Naive thymus-derived CD8-positive, alpha-beta T cell (primary cell): ENCODE measurements at places on chromosomes 3 and 15. TPM values are rescaled to one million over a fixed set of nuclear protein-coding genes. Genes with fewer than 3 reads are reported as not detected.

TMCO5A gene
- total RNA-seq = not detected

TRAK1 gene
- 18.8 TPM for total RNA-seq

CNTN6 gene
- total RNA-seq = not detected

PCLAF gene
- 1.5 TPM for total RNA-seq

PRRT3 gene
- 6.3 TPM for total RNA-seq

CAMK2N2 gene
- not detected for total RNA-seq

SGO1 gene
- 1.1 TPM for total RNA-seq

VGLL3 gene
- not detected for total RNA-seq

CD86 gene
- 0.36 TPM for total RNA-seq

KATNBL1 gene
- 33.8 TPM for total RNA-seq

TRH gene
- not detected for total RNA-seq

- no peak for DNase-seq
These were observed 5.2 kb downstream of the HEG1 start for GRCh38 chr3:125050488-125051090.

DNA sequence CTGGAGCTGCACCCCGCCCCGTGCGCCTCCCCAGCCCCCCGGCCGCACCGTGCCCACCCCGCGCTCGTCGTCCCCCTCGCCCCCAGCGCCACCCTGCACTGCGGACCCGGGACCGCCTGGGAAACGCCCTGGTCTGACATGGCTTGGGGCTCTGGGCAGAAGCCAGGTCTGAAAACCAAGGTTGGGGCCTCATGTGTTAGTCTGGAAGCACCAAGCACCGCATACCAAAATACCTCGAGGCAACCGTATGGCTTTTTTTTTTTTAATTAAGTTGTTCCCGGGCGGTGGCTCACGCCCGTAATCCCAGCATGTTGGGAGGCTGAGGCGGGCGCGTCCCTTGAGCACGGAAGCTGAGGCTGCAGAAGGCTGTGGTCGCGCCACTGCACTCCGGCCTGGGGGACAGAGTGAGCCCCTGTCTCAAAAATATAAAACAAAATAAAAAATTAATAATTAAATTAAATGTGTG lies 91.5 kb upstream of the CHD2 start:
- DNase-seq = peak; percentile 17

- DNase-seq = no peak
These were observed 6.3 kb downstream of the TM4SF18 start for GRCh38 chr3:149327156-149327555.

DNA sequence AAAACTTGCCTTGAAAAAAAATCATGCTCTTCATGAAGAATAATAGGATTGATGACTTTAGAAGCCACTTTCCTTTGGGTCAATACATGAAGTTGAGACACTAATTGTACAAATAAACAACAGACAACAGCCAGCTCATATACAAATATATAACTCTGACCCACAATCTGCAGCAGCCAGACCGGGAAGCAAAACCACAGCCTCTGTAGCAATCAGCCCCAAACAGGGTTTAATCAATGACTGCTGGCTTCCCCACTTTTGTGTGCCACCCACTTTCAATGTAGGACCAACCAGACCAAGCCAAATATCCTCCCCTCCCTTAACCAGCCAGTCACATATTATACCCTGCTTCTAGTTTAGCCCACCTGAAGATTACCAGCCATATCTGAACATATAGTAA lies 39.0 kb downstream of the IFT57 start:
- no peak for DNase-seq

DNA sequence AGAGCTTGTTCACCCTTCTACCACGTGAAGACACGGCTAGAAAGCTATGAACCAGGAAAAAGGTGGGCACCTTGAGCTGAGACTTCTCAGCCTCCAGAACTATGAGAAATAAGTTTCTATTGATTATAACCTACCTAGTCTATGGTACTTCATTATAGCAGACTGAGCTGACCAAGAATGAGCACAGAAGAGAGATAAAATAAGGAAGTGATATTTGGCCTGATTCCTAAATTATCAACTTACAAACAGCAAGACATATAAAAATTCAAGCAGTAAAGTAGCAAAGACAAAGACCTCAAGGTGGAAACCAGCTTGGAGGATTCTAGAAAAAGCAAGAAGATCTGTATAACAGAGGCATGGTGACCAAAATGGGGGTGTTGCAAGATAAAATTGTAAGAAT lies 63.9 kb upstream of the OSTN start:
- no peak for DNase-seq

DNA sequence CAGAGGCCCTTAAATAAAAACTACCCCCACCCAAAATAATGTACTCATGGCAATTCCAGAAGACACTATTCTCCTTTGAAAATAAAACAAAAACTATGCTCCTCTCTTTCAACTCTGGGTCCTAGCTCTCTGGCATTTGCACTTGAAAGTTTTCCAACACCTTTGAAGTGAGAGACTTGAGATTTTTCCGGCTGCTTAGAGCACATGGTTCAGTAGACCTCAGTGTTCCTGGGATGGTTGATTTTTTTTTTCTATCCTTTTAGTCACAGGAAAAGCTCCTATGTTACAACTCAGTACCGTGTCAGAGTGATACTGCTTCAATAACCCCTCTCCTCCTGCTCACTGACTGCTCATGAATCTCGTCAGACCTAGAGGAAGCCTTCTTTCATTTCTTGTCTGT lies 118.3 kb upstream of the TUSC7 start:
- no peak for DNase-seq

DNA sequence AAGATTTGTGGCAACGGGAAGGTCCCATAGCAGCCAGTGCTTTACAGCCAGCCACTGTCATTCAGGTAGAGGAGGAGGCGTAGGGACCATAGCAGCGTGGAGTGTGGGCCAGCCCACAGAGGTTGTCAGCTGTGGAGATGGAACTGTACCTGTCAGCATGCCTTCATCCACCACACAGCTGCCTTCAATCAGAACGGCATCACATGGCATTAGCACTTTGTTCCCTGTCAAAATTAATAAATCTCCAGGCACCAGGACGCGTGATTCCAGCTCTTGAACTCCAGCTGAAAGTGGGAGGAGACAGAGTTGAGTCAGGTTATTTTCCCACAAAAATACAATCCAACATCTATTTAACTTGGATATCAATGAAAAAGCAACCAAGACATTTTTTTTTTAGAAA lies 84.0 kb downstream of the ATP13A4 start:
- DNase-seq = no peak

DNA sequence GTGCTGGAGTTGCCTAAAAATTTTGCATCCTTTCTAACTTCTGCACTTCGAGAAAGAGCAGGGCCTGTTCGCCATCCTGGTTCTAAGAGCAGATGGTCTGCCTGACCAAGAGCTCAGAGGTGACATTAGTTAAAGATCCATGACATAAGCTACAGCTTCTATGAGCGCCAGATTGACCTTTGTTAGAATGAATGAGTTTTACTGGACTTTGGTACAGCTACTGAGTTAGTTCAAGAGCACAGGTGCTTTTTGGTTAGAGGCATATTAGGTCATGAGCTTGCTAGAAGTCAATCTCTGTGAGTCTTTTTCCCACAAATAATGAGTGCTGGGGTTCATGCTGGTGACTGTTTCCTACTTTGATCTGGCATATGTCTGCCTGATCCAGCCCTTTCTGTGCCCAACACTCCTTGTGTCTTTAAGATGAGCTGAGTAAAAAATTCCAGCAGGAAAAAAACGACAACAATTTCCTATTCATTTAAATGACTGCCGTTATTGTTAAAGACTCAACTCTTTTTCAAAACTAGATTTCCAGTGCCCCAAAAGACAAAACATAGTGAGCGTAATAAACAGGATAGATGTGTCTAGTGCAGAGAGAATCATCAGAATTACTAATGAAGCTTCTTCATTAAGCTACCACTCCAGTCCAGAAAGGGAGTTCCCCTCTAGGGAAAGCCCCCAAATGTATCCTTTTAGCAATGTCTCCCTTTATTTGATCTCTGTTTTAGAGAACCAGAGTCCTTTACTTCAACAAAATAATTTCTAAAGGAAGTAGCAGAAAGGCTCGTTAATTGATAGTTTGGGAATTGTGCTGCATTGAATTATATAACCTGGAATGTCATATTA lies 152.9 kb downstream of the SLCO3A1 start:
- no peak for DNase-seq

DNA sequence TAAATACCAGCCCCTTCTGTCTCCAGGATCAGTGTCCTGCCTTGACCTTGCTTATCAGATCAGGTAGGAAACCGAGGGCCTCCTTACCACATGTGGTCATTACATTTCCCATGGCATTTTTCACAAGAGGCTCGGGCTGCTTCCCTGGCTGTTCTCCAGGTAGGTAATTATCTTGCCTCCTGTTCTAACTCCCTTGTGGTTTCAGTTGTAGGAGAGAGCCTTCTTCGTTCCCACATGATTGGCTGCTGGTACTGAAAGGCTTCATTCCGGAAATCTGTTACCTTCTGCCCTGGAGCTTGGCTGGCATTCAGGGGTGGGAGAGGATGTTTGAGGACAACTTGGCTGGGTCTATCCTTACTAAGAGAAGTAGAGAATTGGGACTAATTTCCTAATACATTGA lies 46.8 kb upstream of the RORA start:
- DNase-seq = no peak

GRCh38 chr3:57065588-57065987 lies 5.1 kb downstream of the SPATA12 start:
- no peak for DNase-seq

DNA sequence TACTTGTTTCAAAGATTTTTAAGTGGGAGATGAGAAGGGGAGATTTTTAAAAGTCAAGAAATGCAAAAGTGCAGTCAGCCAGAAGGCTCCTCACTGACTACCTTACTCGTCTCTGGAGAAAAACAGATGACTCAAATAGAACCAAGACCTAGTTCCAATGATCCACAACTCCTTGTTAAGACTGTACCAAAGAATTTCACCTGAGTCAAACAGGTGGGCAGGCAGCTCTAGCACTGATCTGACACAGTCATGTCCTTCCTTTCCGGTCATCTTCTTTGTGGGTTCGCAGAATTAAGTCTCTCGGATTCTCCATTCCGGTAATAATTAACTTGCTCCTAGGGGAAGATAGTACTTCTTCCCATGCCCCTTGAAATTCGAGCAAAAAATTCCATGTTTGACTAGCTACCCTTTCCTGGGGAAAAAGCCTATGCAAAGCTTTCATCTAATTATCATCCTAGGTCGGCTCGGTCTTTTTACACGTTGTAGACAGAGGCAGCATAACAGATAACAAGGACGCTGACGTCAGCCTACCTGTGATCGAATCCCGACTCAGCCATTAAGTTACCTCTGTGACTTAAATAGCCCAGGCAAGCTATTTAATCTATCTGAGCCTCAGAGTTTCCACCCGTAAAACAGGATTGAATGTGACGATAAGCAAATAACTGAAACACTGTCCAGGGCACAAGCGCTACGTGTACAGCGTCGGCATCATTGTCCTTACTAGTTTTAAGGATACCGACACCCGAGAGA lies 758 bp downstream of the SELENOK start:
- DNase-seq = peak; percentile 24

- no peak for DNase-seq
These were observed 512.6 kb downstream of the PLOD2 start for GRCh38 chr3:145648396-145648795.

DNA sequence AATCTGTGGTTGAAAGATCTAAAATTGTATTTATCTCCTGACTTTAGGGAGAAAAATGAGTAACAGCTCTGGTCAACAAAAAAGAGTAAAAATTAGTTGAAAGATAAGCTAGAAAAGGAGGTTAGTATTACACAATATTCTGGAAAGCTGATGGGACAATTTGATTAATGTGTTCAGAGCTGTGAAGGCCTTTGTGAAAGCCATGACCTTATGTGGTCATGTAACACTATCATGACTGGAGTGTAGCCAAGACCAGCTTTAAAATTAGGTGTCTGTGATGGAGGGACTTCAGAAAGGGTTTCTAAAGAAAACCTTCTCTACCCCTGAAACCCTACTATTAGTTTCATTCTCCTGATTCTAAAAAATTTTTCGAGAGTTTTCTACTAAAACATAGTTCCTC lies 127.2 kb downstream of the NFKBIZ start:
- no peak for DNase-seq

DNA sequence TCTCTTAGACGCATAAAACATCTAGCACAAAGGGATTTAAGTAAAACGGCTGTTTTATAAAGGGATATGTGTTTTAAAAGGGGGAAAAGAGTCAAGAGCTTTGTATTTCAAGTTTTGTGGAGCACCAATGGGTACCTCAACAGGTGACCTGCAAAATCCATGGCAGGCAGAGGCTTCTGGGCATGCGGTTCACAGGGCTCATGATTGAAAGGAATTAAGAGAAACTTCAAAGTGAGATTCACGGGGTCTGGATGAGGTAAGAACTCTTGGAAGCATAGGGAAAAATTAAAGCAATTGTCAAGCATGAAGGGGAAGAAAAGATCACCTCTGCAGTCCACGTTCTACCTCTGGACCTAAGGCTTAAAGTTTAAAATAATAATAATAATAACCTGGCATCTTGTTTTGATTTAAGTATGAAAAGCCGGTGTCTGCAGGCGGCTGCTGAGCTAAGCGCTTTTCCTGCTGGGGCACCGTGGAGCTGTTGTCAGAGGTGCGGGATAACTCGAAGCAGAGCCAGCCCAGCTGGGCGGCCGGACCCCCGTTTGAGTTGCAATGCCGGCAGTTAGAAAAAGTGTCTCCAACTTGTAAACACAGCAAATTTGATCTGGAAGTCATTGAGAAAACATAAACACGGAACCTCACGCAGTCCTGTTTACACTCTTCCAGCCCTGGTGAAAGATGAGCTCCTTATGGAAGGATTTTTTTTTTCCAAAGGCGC lies 40.5 kb downstream of the HES1 start:
- DNase-seq = no peak

DNA sequence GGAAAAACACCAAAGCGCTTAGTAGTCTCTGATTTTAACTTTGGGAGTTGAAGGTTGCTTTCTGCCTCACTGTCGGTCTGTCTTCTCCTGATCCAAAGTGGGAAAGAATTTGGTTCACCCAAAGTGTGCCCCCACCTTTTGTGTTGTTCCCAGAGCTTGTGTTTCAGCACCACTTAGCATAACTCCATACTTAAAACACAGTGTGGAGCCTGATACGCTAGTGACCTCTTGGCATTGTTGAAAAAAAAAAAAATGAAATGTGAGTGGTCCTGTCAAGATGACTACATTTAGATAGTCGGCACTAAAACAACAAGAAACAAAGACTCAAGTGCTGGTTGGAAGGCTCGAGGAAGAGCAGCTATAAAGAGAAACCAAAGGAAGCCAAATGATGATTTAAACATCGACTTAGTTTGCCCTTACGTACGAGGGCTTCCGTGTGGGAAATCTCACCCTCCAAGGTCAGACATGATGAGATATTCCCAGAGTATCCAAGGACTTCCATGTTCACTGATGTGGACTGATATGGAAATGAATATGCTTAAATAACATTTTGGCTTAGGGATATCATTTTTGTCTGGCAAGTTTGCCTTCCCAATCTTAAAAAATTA lies 178.8 kb downstream of the MEIS2 start:
- no peak for DNase-seq

DNA sequence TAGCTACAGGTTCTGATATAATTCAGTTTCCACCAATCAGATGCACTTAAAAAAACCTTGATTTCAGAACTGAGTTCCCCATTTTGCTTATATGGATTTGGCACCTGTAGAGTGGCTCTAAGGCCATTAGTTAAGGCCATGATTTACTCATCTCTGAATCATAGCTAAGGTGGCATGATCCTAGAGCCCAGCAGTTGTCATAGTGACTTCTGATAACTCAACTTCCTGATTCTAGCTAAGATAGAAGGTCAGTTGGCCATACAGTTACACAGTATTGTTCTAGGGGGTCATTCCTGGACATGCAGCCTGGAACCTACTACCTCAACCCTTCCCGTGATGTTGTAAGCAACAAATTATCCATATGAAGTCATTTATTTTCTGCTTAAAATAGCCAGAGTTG lies 15.9 kb upstream of the TMEM87A start:
- no peak for DNase-seq
